ENCODE measurements at places on chromosomes 1 and 21.

DNA sequence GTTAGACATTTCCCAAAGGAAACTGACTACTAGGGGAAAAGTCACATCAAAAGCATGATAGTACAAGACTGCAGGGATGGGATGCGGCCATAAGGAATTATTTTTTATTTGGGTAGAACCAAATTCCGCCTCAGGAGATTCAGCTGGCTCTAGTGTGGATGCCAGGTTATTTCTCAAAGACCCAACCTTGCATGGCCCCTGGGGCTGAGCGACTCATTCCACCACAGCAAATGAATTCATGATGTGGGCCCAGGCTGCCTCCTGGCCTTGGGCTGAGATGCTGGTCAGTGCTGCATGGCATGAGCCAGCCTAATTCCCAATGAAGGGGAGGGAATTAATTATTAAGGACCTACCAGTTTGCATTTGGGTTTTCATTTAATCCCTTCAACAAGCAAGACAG is 11.8 kb downstream of the TMEM35B start:
- DNase-seq, result no peak

DNA sequence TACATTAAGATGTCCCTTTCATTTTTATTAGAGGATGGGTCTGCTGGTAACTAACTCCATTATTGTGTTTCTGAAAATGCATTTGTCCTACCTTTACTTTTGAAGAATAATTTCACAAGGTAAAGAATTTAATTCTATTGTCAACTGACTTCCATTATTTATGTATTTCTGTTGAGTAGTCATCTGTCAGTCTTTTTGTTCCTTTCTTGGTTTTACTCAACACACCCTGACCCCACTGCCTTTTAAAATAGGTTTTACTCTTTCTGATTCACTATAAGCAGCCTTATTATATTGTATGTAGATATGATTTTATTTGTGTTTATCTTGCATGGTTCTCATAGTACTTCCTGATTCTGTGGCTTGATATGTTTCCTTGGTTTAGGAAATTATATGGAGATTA is 237.5 kb downstream of the TGFB2 start:
- no peak for DNase-seq

DNA sequence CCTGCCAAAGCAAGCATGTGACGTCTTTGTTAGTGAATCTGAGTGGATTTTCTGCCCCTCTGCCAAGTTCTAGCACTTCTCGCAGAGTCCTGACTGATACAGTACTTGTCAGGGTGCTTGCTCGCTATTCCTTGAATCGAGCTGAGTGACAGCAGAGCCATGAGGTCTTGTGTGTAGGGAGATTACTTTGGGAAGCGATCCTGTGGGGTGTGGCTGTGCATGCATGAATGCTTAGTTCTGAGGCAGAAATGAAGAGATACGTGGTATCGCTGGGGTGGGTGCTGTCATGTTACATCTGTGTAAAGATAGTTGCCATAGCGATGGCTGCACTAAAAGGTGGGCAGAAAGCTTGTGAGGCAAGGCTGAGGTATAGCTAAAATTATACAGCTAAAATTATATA is 19.3 kb upstream of the DNAJC28 start:
- DNase-seq, result no peak

GRCh38 chr1:162388615-162389014 is 7.1 kb downstream of the C1orf226 start:
- no peak for DNase-seq

GRCh38 chr1:80054129-80054528 is 1047.6 kb upstream of the ADGRL4 start:
- no peak for DNase-seq

GRCh38 chr1:109137958-109138357 is 24.0 kb downstream of the ELAPOR1 start:
- no peak for DNase-seq

GRCh38 chr1:204418174-204419063 is 6.8 kb upstream of the PPP1R15B start:
- no peak for DNase-seq

DNA sequence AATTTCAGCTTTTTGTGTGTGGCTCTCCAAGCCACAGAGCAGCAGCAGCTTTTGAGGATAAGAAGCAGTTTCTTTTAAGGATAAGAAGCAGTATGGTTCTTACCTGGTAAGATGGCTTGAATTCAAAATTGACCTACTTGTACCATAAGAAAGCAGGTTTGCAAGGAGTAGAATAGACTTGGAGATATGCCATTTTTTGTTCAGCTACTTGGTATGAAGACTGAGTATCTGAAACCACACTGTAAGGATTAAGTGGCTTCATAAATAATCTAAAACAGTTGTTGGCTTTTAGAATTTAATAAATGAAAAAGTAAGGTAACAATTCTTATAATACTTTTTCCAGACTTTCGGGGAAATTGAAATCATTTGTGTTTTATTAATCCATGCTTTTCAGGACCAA is 74.2 kb downstream of the ATF6 start:
- DNase-seq, result no peak

GRCh38 chr1:150192012-150192411 is 42.3 kb downstream of the PLEKHO1 start:
- no peak for DNase-seq

DNA sequence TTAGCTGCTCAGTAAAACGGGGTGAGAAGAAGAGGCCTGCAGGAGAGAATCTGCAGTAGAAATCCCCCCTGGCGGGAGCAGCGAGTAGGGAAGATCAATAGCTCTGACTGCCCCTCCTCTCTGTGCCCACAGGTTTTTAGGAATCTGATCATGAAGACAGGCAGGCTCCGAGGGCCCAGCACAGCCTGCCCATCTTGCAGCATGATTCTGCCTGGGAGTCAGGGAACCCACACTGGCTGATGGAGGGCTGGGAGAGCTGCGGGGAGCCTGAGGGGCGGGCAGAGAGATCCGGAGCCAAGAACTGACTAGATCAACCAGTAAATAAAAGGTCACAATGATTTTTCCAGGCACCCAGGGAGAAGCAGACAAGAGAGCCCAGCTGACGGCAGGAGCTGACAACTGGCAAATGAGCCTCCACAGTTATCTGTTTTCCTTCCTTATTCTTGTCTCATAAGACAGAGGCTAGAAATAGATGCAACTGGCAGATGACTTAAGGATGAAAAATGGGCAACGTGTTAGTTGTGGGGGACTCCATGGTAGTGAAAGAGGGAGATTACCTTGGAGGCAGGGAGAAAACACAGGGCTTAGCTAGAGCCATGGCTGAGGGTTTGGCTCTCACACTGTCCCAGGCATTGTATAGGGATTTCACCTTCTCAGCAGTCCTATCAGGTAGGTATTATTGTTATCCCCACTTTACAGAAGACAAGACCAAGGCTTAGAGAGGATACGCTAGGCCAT is 116.2 kb downstream of the PLXNA2 start:
- DNase-seq, result no peak

DNA sequence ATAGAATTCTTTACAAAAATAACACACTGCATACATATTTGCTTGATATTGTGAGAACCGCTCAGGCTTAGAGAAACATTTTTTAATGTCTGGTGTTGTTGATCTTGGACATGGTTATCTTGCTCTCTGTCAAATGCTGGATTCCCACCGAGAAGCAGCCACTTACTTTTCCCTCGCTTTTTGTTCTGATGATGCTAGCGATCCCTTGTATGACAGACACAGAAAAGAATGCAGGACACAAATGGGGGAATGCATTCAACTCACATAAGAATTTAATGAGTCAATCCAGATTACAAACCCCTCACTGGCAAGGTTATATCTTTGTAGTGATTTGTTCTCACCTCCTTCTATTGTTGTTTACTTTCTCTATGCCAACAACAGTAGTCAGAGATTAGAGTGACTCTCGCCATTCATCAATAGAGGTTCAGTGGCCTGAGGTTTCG is 76.8 kb upstream of the AKT3 start:
- no peak for DNase-seq

GRCh38 chr1:208221291-208221622 is 22.9 kb downstream of the PLXNA2 start:
- no peak for DNase-seq

DNA sequence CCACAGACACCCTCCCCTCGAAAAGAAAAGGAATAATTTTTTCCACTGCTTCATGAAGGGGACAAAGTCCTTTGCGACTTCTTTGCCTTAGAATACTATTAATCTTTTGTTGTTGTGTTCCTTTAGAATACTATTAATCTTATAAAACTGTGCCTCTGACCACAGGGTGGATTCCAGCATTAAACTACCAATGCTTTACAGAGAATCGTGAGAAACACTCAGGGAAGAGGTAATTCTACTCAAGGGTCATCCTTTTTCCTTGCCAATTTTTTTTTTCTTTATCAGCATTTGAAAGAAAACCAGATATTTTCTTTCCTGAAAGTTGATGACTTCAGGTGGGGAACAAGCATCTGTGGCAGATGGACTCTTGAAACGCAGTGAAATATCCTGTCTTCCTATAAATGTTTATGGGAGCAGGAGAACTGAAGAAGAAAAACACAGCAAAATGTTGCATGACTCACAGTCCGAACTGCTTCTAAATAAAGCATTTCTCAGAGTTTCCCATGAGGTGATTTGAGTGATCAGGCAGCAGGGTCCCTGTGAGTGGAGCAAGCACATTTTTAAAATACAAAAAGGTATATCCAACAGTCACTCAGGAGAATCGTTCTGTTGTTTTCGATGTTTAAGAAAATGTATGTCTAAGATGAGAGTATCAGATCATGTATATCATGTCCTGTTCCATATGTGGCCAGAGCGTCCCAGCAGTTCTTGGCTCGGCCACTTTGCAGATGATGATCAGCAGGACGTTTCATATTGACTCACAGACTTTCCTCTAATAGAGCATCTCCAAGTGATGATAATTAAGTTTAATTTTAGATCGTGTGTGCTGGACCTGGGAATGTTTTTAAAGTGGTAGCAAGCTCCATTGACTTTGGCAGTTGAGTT is 154.2 kb upstream of the RUNX1 start:
- no peak for DNase-seq

- DNase-seq, result no peak
Observed at GRCh38 chr1:228445843-228446650, 29.4 kb upstream of the TRIM17 start.

- DNase-seq, result peak; percentile 5
Observed at GRCh38 chr1:202551683-202552082, 158.6 kb downstream of the SYT2 start.

GRCh38 chr21:41750532-41751151 is 16.2 kb downstream of the RIPK4 start:
- no peak for DNase-seq

DNA sequence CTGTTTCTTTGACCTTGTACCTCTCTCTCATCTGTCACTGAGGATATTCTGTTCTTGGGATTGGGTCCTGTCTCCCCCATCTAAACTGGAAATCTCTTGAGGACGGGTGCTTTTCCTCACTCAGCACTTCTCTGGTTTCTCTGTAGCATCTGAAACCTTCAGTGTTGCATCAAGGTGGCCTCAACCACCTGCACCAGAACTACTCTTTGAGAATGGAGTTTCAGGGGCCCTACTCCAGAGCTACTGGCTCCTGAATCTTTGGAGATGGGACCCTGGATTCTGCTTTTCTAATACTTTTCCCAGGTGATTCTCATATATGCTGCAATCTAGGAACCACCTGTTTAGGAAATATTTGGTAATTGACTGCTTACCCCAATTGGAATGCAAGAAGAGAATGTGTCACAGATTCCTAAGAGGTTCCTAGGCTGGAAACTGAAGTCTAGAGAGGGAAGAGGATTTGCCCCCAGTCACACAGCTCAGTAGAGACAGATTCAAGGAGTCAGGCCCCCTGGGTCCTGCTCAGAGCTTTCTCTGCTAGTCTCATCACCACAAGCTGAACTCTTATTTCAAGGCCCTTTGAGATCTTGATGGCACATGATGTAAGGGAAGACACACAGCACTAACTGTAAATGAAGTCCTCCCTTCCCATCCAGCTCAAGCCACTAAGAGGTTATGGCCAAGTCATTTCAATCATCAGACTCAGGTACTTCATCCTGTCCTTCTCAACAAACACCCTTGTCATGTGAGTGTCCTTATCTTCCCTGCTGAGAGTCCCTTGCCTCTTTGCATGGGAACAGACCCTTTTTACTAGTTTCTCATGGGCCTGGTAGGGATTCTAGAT is 48.7 kb downstream of the EIF2D start:
- no peak for DNase-seq

DNA sequence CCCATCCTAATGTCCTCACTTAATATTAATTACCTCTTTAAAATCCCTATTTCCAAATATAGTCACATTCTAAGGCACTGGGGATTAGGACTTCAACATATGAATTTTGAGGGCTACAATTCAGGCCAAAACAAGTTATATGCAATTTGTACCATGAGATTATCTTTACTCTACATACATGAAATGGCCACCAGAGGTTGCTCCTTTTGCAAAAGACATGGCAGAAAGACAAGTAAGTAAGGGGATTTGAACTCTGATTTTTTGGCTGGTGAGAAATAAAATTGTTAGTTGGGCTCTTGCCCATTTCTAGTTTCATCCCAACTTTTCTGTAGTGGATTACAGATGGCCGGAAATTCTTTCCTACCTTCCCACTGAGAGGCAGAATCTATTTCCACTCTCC is 4.8 kb upstream of the ALG6 start:
- DNase-seq, result no peak

- DNase-seq, result peak; percentile 18
Observed at GRCh38 chr1:21302747-21303715, 12.8 kb upstream of the ECE1 start.

GRCh38 chr1:1873186-1873585 is 17.7 kb downstream of the GNB1 start:
- DNase-seq, result no peak

DNA sequence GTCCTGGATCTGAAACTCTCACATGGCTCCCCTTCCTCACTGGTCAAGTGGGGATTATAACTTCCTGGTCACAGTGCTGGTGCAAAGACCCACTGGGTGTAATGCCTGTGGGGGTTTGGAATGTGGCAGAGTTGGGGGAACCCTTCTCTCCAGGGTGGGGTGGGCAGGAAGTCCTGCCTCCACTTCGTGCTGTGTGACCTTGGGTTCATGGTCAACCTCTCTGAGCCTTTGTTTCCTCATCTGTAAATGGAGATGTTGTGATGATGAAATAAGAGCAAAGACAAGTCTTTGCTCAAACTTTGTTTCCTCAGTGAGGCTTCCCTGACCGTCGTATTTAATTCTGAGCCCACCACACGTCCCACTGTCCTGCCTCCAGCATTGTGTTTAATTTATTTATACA is 564.7 kb downstream of the PTPRU start:
- no peak for DNase-seq

DNA sequence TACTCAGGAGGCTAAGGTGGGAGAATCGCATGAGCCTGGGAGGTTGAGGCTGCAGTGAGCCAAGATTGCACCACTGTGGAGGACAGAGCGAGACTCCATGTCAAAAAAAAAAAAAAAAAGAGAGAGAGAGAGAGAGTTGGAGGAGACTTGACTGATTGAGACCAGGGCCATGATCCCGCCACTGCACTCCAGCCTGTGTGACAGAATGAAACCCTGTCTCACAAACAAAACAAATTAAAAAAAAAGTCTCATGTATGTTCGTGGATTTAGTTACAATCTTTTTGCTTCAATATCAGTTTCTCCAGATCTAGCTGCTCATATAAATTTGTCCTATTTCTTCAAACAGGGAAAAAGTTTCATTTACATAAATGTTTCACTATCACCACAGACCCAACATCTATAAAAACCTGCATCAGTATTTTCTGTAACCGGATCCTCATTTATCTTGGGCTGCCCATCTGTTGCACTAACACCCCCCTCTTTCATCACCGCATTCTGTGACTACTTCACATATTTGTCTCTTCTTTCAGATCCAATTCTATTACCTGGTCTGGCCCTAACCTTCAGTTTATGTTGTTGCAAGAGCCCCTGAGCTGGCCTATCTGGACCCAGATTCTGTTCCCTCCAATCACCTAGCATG is 127.0 kb downstream of the GREM2 start:
- DNase-seq, result no peak

- no peak for DNase-seq
Observed at GRCh38 chr1:36743286-36744005, 260.7 kb upstream of the CSF3R start.

All from hypothalamus (tissue), 51 donors.